ENCODE measurements at places on chromosomes 7 and 10.

DNA sequence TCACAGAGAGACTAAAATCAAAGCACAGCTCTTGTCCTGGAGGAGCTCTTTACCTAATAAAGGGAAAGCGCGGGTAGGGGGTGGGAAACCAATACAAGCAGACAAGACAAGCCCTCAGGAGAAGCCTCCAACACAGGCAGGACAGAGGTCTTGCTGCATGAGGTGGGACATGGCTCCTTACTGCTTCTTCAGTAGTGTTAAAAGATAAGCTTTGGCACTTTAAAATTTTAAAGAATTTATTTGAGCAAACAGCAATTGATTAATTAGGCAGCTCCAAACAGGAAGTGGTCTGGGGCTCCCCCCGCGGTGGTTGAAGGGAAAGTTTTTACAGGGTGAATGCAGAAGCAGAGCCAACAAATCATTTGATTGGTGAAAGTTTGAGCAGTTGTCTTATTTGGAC lies 50.3 kb upstream of the MACC1 start:
- DNase-seq = no peak

GRCh38 chr10:65628493-65629139 lies 1297.2 kb upstream of the LRRTM3 start:
- DNase-seq = no peak

DNA sequence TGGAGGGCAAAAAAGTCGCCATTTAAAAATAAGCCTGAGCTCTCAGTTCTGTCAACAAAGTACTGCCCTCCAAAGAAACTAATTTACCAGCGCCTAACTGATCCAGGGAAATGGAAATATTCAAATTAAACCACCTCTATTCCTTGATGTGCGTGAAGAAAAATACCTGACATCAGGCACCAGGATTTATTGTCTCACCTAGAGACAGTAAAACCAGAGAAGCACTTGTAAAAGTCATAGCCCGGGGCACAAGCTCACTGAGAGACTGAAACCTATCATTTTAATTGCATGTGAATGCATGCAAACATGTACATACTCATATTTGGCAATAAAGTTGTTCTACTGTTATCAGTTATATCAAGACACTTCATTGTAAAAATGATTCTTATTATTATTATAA lies 147.3 kb upstream of the VSTM2A start:
- DNase-seq = no peak

DNA sequence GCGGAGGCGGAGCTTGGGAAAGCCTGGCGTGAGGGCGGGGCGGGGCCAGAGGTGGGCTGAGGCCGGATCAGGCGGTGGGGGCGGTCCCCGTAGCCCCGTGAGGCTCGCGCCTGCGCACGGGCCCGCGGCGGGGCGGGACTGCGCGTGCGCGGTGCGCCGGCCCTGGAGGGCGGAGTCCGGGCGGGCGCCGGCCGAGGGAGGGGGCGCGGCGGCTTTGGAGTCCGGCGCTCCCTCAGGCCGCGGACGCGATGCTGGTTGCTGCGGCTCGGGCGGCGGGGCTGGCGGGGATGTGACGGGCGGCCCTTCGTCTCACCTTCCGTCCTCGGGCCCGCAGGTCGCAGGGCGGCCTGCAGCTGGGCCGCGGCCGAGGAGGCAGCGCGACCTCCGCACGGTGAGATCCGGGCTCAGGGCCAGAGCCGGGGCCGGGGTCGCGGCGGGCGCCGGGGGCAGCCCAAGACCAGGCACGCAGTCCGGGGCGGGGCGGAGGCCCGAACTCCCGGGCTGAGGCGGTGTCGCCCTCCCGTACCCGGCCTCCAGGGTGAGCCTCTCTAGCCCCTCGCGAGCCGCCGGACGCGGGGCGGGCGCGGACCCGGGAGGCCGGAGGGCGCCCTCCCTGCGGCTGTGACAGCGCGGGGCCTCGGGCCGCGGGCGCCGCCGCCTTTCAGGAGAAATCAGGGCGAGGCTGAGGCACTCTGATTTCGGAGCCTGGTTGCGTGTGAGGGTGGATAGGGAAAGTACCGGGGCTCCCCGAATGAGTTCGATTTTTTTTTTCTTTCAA lies at the start of gene CCSER2:
CCSER2 (plus strand) TSS at position 172 of the 778 bp plus-strand sequence. CDS start 42,464 bp downstream, outside the sequence.
- DNase-seq = no peak

GRCh38 chr10:114684084-114684821 lies 26.2 kb upstream of the ABLIM1 start:
- no peak for DNase-seq

DNA sequence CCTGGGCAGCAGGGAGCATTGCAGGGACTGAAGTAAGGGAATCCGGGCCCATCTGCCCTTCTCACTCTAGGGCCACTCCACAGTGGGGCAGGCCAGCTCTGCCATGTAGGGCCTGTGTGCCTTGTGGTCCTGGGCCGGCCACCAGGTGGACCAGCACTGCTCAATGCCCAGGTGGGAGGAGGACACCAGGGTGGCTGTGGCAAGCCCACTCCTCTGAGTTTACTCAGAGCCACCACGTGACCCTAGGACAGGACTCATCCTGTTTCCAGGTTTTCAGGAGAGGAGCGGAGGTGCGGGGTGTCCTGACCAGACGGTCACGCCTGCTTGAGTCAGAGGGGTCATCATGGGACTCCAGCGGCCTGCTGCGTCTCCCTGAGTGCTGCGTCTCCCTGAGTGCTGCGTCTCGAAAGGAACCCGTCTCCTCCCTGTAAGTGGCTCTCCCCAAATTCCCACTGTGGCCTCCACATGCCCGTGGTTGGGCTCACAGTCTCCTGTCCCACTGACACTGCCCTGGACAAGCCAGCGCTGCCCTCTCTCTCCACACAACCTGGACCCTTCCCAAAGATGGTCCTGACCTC lies 2.9 kb downstream of the CFAP46 start:
- no peak for DNase-seq

- no peak for DNase-seq
Observed at GRCh38 chr7:3041986-3042675, 1.5 kb downstream of the CARD11 start.

- no peak for DNase-seq
Observed at GRCh38 chr7:129163875-129164544, 19.5 kb downstream of the TSPAN33 start.

DNA sequence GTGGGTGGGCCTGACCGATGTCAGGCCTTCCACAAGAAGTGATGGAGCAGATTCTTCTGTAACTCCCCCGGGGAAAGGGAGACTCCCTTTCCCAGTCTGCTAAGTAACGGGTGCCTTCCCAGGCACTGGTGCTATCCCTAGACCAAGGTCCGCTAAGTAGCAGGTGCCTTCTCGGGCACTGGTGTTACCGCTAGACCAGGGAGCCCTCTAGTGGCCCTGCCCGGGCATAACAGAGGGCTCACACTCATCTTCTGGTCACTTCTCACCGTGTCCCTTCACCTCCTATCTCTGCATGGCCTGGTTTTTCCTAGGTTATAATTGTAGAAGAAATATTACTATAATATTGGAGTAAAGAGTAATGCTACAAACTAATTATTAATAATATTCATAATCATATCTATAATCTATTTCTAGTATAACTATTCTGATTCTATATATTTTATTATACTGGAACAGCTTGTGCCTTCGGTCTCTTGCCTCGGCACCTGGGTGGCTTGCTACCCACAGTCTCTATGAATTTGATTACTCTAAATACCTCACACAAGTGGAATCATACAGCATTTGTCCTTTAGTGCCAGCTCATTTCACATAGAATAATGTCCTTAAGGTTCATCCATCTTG lies 1378.7 kb downstream of the XPNPEP1 start:
- DNase-seq = no peak
